NCI-H1105 treated with DMSO at 0.1 percent for 48 hours (cell line): ENCODE measurements at places on chromosomes 12 and 14.

DNA sequence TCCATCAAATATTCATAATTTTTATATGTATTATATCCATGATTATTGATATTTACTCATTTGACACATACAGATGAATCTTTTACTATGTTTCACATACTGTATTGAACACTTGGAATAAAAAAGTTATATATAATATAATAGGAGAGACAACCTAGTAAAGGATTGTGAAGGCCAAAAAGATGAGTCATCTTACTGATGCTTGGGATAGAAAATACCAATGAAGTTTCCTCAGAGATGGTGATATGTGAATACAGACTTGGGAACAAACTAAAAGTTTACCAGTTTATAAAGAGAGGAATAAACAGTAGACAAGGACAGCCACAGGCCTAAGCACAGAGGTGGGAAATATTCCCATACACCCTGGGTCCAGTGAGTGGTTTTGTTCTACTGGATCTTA lies 743.9 kb upstream of the FLRT2 start:
- no peak for DNase-seq

- no peak for DNase-seq
Observed at GRCh38 chr14:73500360-73500759, 9.6 kb downstream of the RIOX1 start.

GRCh38 chr14:68504861-68505260 lies 288.0 kb downstream of the ZFP36L1 start:
- no peak for DNase-seq

DNA sequence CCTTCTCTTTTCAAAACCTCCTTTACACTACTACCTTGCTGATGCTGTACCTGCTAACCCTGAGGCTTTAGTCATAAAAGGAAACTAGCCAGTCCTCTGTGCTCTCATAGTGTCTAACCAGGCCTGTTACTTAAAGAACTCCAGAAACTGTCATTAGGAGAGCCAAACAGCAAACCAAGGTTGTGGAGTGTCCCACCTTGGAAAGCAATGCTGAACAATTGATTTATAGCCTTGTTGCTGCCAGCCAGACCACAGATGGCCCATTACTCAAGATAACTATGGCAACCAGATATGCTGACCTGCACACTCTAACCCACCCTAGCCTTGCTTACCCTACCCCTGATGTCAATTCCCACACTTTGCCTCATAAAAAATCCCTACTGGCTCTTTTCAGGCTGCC lies 26.5 kb upstream of the BCAT1 start:
- DNase-seq: no peak

GRCh38 chr12:69648476-69648875 lies 37.8 kb upstream of the LRRC10 start:
- DNase-seq: no peak

- no peak for DNase-seq
Observed at GRCh38 chr12:68538726-68539614, 71.7 kb upstream of the RAP1B start.

- no peak for DNase-seq
Observed at GRCh38 chr12:123003257-123003656, 22.8 kb downstream of the ARL6IP4 start.

- DNase-seq: peak; percentile 71
Observed at GRCh38 chr14:93011650-93012325, 88.8 kb downstream of the CHGA start.

DNA sequence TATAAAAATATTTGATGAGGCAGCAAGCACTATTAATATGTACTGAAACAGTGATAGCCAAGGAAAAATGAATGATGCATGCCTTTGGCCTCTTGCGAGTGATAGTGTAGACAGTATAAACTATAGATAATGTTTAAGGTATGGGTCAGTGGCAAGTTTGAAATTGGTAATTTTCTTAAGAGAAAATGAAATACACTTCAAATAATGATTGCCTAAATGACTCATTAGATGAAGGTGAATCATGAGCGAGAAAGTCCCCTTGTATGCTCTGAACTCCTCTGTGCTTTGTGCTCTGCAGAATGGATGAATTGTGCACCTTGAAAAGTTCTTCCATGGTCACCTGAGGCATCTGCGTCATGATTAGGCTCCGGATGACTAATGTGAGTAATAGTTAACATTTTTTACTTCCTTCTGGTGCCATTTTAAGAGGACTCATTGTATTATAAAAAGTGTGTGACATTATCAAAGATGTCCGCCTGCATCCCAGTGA lies 84.9 kb upstream of the RTL1 start:
- DNase-seq: no peak

DNA sequence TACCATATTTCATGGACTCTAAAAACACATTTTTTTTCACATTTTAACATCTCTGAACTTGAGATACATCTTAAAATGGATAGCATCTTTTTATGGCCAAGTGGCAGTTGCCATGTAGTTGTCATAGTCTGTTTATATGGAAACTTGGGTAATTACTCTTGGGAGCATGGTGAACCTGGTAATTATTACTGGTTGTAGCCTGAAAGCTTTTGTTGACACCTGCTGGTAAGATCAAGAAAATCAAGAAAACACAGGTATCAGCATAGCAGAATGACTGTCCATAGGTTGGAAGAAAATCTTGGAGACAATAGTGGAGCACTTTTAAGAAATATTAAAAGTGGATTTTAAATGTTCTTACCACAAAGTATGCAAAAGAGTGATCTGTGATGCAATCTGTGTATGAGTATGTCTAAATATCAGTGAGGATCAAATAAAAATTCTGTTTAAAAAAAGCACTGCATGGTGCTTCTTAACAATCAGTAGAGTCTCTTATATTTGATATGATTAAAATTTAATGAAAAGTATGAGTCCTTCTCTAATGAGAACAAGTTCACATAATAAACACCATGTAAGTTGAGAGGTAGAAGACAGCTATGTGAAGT lies 44.2 kb downstream of the TTC8 start:
- peak; percentile 81 for DNase-seq

DNA sequence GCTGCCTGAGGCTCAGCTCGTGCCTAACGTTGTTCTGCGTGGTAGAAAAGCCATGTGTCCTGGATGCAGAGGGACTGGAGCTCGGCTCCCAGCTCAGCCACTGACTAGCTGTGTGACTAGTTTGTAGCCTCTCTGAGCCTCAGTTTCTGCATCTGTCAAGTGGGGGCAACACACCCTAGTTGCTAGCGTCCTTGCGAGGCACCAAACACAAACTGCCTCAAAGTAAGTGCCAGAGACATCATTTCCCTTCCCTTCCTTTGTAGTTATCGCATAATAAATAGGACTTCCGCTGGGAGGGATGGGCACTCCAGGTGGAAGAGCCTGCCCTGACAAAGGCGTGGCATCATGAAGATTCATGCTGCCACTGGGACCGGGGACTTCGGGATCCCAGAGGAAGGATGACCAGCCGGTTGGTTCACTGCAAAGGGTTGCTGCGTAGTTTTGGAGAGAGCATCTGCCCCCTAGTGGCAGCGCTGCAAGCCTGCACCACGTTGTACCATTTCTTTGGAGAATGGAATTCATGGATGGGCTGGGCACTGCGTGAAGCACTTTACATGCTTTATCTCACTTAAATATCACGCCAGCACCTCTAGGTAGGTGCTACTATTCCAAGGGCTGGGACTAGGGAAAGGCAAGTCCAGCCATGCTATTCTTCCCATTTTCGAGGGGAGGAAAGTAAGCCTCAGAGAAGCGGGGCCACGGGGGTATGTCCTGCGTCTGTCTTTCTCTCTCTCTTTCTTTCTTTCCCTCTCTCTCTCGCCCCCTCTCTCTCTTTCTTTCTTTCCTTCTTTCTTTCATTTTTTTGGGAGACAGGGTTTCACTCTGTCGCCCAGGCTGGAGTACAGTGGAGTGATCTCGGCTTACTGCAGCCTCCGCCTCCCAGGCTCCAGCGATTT lies 4.6 kb downstream of the CCDC197 start:
- peak; percentile 65 for DNase-seq

- no peak for DNase-seq
Observed at GRCh38 chr12:10558789-10559188, 53.1 kb downstream of the EIF2S3B start.

DNA sequence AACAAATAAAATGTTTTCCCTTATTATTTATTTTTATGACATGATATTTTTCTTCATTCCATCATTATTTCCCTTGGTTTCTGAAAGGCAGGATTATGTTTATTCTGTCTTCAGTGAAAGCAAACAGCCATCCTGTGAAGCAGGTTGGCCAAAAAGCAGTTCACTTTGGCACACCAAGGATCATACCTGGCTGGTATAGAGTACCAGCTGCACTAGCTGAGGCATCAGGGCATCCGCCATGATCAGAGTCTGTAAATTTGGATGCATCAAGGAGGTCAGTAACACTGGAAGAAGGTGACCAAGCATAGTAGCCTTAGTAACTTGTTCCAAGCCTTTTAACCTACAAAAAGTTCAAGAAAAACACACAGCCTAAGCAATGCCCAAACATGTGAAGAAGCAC lies 123.3 kb downstream of the HECTD4 start:
- DNase-seq: no peak

GRCh38 chr12:24821691-24822090 lies 127.2 kb downstream of the BCAT1 start:
- no peak for DNase-seq

DNA sequence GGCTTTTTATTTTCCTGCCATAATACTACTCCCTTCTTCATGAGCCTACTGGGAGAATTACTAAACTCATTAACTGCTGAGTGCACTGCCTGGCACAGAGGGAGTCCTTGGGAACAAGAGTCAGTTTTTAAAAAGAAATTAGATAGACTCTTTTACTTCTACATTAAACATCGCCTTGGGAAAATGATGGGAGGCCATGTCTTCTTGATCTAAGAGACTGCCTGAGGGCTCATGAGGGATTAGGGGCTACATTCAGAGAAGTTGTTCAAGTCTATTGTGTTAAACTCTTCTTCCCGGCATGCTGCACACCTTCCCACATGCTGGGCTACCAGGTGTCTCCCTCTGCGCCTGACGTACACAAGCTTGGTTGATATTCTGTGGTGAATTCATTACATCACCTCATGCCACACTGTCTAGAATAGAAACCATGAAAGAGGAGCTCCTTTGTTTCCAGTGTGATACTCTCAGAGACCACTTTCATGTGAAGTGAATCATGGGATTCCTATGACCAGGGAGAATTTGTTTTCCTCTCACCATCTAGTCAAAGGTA lies 1422.3 kb downstream of the AACS start:
- no peak for DNase-seq

GRCh38 chr12:62562846-62563245 lies 96.2 kb downstream of the MON2 start:
- DNase-seq: no peak

DNA sequence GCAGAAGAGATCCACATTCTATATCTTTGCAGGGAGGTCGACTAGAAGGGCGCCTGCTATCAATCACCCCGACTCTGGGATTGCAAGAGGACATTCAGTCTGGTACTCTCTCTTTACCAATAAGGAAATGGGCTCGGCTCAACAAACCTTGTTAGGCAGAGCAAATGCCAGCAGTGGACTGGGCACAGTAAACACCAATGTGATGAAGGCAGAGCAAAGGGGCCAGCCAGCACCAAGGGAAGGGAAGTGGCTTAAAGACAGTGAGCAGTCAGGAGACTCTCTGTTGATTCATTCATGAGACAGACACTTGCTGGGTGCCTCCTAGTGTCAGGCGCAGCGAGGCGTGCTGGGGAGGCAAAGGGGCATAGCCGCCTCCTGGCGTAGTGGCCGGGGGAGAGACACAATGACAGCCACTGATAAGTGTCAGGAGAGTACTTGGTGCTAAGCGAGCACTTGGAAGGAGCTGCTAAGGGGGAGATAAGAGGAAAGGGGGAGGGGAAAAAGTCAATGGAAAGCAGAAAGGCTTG lies 34.1 kb downstream of the TMCC3 start:
- no peak for DNase-seq

- peak; percentile 83 for DNase-seq
Observed at GRCh38 chr12:64451687-64452558, at the start of gene TBK1. TBK1 (plus strand) TSS chr12:64452120; CDS start chr12:64455871, 3,751 bp downstream.

- DNase-seq: no peak
Observed at GRCh38 chr12:100391856-100392255, 35.0 kb downstream of the SLC17A8 start.

DNA sequence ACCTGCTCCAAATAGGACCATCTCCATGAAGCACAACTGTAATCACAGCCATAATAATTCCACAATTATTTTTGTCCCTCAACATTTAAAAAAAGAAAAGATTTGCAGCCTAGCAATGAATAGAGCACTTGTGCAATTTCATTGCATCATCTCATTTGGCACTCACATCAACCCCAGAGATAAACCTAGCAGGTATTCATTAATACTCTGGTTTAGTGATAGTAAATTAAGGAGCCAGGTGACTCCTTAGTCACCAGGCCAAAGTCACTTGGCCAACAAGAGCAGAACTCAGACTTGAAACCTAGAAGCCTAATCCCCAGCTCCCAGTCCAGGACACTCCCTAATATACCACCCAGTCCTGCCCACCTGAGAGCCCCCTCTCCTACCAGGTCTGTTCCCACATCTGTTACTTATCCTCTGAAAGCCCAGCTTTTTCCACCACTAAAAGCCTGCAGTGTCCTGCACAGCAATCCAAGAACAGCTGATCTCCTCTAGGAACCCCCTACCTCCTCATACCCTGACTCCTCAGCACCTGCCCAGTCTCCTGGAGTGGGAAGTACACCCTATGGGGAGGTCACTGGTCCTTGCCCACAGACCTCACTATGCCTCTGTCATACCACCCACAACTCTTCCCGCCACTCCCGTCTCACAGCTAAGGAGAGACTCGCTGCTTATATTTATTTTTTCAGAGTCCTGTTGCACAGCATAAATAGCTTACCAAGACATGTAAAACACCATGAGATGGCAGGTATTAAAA lies 22.1 kb downstream of the OR10P1 start:
- no peak for DNase-seq

- no peak for DNase-seq
Observed at GRCh38 chr12:83153177-83153576, 466.5 kb downstream of the TMTC2 start.

DNA sequence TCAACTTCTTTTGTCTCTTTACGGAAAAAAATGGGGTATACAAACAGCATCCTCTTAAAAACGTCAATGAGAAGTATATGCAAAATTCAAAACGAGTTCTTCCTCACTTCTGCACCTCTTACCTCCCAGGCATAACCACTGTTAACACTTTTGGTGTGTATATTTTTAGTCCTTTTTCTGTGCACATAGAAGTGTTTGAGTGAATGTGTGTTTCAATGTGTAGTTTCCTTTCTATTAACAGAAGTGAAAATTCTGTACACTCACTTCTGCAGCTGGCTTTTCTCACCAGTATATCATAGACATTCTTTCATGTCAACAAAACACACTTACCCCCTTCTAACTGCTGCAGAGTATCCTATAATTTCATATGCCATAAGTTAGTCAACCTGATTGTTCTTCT lies 5.4 kb downstream of the UBR7 start:
- no peak for DNase-seq

DNA sequence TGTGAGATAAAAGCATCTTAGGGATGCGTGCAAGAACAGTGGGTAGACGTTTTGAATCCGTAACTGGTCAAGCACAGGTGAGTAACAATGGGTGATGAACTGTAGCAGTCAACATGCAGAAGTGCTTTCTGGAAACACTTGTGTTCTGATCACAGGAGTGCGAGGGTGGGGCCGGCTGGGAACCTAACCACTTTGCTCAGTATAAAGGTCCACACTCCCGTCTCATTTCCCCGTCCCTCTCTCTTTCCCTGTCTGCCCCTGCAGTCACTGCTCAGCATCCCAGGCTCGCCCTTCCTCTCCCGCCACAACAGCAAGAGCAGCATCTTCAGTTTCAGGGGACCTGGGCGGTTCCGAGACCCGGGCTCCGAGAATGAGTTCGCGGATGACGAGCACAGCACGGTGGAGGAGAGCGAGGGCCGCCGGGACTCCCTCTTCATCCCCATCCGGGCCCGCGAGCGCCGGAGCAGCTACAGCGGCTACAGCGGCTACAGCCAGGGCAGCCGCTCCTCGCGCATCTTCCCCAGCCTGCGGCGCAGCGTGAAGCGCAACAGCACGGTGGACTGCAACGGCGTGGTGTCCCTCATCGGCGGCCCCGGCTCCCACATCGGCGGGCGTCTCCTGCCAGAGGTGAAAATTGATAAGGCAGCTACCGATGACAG lies 127.1 kb downstream of the FIGNL2 start:
- DNase-seq: no peak
